Left renal pelvis (tissue), 4 donors: ENCODE measurements at places on chromosomes 13 and 19.

DNA sequence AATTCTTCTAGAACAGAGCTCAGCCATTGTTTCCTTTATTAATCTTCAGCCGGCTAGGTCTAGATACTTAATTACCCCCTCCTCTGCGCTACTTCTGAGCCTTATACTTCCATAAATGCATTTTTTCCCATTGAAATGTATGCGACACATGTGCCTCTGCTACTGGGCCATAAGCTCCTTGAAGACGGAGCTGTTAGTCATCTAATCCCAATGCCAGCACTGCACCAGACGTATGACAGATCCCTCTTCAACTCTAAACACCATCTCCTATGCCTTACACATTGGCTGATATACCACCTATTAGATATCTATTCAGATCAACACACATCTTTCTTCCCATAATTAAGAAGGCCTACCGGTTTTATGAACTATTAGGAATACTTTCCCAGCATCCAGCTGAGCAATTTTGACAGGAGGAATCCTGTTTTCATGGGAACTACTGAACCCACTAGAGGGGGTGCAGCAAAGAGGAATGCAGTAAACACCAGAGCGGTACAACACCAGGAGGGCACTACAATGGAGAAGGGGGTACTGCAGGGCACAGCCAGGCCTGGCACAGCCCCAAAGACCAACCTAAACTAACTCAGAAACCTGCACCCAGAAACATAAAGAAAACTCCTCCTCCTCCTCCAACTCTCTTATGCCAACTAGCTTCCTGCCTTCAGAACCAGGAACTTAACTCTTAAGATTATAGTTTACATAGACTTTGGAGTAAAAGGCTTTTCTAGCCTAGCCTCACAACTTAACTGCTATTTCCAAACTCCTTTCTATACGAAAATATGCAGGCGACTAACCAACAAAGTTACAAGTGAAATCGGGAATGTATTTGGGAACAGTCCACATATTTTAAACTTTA lies 18.7 kb downstream of the STK24 start:
- no peak for DNase-seq

DNA sequence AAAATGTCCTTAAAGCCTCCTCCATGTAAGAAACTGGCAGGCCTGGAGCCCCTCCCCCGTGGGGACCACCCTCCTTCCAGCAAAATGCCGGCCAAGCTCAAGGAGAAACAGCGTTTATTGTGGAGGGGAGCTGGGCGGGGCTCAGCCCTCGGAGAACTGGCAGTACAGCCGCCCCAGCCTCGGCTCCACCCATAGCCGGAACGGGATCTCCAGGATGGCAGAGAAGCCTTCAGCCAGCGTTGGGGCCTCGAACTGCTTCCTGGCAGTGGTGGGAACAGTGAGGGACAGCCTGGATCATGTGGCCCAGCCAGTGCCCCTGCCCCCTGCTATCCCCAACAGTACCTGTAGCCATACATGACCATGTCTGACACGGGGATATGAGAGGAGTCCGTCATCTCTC lies 6.3 kb downstream of the PNKP start:
- DNase-seq = no peak

DNA sequence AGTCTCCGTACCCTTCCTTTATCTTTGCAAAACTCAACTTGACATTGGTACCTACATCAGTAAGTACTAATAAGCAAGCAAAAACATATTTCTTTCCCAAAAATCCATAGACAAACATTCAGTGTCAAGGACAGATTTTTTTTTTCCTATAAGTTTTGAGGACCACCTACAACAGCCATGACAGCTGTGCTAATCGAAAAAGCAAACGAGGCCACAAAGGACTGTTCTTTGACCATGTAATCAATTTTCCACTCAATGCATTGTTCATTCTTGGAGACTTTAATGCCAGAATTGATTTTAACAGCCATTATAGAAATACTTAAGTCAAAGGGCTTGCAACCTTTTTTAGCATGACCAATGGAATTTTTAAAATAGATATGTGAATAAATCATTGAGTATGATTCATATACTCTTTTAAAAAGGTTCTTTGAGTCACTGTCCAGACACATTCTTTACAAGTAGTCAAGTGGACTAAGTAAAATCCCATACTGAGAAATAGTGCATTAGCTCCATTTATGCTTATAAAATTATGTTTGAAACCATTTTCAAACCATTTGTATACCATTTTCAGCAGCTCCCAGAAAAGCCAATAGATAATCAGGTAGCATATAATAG lies 323.9 kb downstream of the MZT1 start:
- no peak for DNase-seq

DNA sequence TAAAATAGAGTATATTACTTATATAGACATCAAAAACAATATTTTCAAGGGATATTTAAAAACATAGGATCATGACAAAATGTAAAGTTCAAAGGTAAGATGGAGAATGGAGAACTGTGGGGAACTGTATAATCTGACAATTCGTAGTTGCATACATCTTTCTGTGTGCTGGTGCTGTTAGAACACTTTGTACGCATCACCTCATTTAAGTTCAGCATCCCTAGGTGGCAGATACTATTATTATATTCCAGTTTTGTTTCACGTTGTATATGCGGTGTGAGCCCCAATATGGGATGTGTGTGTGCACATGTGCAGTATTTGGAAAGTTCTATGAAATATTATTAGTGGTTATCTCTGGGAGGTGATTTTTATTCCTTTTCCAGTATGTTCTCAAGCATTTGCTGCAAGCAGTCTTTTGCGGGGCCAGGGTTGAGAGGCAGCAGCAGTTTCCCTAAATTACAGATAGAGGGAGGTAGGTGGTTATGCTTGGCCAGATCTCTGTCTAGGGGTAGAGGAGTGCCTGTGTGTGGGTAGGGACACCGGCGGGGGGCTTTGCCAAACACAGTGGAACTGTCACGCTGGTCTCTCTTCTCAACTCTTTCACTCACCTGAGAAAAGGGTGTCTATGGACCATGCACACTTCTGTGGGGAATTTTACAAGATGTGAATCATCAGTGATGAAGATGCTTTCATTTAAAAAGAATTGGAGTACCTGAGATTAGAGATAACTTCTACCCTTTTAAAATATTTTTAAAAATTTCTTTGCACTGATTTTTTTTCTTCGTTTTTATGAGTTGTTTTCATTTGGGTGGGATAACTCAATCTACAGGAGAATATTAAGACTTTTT lies 55.6 kb upstream of the ALOX5AP start:
- no peak for DNase-seq

- DNase-seq = no peak
Observed at GRCh38 chr19:16096280-16096855, 15.3 kb upstream of the RAB8A start.

DNA sequence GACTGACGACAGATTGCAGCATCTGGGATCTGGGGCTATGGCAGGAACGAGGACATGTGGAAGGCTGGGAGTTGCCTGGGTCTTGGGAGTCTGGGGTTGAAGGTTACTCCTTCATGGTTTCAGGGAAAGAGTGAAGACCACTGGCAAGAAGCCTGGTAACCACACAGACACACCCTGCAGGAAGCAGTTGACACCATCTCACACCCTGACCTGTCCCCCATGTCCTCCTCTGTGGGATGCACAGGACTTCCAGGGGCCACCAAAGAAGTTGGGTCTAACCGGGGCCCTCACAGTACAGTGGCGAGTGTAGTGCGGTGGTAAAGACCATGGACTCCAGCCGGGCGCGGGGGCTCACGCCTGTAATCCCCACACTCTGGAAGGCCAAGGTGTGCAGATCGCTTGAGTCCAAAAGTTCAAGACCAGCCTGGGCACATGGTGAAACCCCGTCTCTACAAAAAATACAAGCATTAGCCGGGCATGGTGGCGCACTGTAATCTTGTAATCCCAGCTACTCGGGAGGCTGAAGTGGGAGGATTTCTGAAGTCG lies 10.6 kb upstream of the FFAR2 start:
- DNase-seq = no peak

GRCh38 chr13:51363625-51364024 lies 24.1 kb downstream of the SERPINE3 start:
- DNase-seq = no peak

GRCh38 chr19:14434543-14435319 lies 1.6 kb downstream of the PKN1 start:
- DNase-seq = no peak

DNA sequence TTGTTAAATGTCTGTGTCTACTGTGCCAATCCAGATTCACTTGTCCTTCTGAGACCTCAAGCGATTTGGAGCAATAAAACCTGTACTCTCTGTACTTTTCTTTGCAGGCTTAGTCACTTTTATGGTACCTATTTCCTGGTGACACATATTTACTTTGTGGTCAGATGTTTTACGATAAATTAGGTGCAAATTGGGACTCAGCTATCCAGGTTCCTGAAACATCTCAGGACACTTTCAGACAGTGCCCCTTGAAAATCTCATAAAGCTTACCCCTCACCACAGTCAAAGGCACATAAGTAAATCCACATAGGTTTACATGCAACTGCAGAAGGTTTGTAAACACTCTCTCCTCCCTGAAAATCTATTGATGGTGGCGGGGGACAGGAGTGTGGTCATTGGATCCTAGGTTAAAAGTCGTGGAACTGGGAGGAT lies 438.8 kb downstream of the EFNB2 start:
- DNase-seq = no peak

GRCh38 chr13:65530688-65531087 lies 1699.4 kb downstream of the PCDH9 start:
- DNase-seq = no peak

DNA sequence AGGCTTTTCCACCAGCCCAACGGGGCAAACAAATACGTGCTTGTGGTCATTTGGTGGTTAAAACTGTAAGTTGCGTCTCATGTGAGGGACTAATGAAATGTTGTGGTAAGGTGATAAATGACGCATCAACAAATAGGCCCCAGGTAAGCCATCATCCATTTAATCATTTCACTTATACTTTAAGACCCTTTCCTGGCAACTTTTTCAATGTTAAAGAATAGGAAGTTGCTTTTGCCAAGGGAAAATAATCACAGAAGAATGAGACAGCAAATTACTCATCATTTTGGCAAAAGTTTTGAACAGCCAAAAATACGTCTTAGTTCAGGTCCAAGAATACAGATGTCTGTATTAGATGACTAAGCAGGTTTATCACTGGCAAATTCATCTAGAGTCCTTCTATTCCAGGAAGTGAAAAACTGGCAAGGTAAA lies 660.4 kb downstream of the SLITRK1 start:
- no peak for DNase-seq

DNA sequence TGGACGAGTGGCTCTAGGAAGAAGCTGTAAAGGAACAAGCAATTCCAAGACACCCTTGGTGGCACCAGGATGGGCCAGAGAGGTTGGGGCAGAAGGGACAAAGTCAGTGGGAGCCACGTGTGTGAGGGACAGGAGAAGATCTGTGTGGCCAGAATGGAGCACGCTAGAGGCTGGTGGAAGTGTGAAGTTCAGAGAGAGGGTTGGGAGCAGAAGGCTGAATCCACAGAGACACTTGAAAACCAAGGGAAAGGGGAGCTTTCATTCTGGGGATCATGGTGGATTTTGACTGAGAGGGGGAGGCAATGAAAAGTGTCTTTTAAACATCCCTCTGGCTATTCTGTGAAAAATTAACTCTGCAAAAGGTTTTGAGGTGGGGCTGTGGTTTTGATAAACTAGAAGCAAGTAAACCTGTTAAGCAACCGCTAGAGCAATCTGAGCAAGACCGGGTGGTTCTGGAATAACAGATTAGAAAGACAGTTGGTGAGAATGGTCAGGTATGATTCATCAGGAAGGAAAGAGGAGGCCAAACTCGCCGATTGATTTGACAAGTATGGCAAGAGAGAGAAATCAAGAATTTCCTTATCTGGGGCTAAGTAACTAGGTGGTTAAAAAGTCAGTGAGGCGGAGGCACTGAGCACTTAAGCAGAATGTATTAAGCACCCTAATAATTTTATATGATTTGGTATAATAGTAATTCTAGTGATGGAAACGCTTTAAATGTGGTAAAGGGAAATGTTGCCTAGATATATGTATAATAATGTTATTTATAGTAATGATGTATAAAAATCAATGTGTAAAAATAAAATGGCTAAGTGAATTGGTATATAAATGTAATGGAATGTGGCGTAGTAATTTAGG lies 140.0 kb downstream of the MYO16 start:
- no peak for DNase-seq

DNA sequence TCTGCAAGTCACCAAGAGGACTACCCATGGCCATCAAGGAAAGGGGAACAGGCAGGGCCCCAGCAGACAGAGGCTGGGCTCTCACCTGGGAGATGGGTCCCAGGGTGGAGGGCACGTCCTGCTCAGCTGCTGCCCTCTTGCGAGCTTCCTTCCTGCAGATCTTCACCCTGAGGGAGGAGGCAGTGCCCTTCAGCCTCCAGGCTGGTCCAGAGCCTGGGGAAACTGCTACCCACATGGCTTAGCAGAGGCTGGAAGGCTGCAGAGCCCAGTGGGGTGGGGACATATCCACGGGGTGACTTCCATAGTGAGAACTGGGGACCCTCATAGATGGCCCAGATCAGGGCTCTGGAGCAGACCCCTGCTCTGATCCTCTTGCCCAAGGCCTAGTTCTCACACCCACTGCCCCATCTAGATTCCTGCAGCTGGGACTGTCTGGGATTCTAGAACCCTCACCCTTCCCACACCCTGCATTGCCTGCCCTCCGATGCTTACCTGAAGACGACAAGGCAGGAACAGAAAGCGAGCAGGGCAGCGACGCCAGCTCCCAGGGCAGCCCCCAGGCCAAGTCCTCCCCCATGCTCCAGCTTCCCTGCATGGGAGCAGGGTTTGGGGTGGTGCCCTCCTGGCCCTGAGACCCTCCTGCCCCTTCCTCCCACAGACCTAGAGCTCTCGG lies 9.0 kb downstream of the SIGLEC11 start:
- no peak for DNase-seq

DNA sequence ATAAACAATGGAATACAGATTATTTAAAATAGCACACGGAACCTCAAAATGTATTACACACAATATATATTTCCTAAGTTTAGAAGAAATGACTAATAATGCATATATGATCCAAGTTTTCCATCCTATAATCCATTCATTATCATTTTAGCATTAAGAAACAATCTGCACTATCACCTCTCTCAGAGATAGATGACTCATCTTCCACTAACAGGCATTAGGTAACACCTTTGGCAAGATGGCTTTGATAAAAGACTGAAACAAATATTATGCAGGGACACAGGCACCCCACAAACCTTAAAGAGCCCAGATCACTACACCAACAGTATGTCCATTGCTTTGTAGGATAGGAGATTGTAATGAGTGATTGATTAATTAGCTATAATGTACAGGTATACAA lies 4.1 kb downstream of the ENOX1 start:
- DNase-seq = no peak

DNA sequence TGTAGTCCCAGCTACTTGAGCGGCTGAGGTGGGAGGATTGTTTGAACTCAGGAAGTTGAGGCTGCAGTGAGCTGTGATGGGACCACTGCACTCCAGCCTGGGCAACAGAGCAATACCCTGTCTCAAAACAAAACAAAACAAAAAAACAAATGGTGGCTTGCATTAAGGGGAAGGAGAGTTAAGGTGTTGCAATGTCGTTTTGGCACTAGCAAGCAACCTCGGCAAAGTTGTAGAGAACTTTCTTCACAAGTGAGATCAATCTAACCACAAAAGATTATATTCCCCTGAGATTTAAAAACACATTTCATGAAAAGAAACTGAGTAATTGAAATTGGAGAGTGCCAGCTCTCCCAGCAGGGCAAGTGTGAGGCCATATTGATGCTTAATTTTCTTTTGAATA lies 153.7 kb downstream of the KLF5 start:
- DNase-seq = no peak

- no peak for DNase-seq
Observed at GRCh38 chr13:95676105-95676761, 706 bp upstream of the DNAJC3 start.
